Neural crest cell (in vitro differentiated cells): ENCODE measurements at places on chromosomes 6 and 20.

- no peak for DNase-seq
Observed at GRCh38 chr6:108714766-108715414, 133.3 kb upstream of the ARMC2 start.

GRCh38 chr6:86285876-86286275 lies 643.2 kb upstream of the SYNCRIP start:
- no peak for DNase-seq

- DNase-seq: peak; percentile 56
Observed at GRCh38 chr6:27495386-27496135, 22.7 kb upstream of the ZNF184 start.

- DNase-seq: no peak
Observed at GRCh38 chr20:57244221-57244585, 22.2 kb downstream of the BMP7 start.

- DNase-seq: no peak
Observed at GRCh38 chr6:11971154-11971553, 41.0 kb upstream of the HIVEP1 start.

DNA sequence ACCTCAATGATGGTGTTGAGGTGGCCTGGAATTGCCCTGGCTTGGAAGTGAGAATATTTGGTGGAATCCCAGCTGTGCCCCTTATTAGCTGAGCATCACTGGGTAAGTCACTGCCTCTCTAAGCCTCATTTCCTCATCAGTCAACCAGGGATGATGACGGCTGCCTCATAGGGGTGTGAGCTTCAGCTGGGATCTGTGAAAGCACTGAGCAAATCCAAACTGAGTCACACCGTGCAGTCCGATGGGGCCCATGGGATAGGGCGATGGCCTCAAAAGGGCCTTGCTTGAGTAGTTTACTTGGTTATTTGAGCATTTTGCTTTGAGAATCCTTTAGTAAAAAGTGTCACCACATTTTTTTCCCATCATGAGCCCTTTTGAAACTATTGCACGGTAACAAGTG lies 1.1 kb downstream of the SLC22A1 start:
- DNase-seq: no peak

DNA sequence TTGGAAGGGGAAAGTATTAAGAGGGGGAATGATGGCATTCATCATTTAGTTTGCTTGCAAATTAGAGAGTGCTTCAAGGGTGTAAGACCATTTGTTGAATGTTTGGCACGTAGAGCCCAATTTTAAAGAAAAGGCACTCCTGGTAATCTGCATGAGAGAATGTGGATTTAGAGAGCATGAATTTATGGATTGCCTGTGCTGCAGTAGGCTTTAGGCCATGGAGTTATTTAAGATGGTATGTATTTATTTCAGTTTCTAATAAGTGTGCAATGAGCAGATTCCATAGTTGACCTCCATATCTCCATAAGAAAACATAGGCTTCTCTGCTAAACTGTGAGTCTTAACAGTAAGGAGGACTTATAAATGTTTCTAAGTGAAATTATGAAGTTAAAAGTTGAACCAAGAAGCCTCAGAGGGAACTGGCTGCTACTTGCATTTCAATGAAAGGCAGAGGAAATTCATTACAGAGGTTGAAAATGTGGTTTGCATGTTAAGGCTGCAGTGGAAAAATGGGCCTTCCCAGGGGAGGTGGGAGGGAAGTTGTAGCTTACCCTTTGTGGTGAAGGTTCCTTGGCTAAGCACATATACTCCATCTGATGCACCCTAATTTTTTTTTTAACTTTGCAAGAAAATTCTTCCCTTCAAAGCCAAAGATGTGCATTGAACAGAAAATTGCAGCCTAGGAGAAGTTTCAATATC lies 134.2 kb downstream of the CARMIL1 start:
- DNase-seq: no peak

GRCh38 chr20:51541189-51542032 lies 1.1 kb downstream of the NFATC2 start:
- no peak for DNase-seq

DNA sequence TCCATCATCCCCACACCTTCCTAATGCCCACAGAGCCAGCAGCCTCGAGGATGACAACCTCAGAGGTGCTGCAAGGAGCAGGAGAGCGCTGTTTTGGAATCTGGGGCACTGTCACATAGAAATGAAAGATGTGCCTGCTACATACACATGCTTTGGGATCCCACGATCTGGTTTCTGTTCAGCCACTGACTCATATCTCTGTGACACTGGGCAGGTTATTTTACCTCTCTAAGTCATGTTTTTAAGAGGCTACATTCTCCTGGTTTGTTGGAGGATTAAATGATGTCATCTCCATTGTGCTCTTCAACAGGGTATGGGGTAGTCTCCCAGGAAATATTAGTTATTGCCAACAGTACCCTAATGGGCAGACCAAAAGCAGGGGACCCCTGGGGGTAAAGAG lies 32.6 kb upstream of the TAB2 start:
- DNase-seq: no peak

DNA sequence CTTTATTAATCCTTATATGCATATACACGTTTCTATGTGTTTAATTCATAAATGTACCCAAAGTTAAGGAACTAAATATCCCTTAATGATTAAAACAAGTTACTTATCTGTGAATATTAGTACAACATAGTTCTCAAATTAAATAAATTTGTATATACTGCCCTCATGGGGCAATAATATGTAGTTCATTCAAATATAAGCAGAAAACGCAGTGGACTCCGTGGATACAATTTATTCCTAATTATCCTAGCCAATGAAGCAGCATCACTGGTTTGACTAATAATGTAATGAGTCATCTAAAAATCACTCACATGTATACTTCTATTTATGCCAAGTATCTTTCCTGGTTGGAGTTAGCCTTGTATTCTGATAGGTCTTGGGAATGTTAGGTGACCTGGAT lies 111.6 kb downstream of the TBC1D32 start:
- no peak for DNase-seq

DNA sequence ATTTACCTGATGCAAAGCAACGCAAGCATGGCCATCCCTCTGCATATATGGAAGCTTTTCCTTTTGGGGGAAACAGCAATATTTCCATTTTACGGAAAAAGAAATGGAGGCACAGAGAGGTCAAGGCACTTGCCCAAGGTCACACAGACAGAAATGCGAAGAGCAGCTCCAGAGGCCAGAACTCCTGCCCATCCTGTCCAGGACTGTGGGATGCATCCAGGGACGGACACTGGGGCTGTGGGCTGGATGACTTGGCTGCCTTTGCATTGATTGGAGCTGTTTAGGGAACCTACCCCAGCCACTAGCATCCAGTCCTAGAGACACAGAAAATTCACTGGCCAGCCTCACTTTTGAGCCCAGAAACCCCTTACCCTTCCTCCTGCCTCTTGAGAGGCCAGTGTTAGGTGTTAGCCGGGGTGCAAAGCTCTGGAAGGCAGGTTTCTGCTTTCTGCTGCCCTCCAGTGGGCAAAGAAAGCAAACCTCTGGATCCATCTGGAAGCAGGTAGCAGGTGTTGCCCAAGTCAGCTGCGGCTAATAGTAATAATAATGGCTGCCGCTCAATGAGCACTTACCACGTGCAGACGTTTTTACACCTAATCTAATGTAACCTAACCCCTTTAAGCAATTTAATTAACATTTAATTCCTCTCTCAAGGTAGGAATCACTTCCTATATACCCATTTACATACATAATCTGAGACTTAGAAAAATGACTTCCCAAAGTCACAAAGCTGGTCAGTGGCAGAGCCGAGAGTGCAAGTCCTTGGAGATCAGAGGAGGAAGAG lies 31.7 kb upstream of the CCN5 start:
- peak; percentile 44 for DNase-seq

DNA sequence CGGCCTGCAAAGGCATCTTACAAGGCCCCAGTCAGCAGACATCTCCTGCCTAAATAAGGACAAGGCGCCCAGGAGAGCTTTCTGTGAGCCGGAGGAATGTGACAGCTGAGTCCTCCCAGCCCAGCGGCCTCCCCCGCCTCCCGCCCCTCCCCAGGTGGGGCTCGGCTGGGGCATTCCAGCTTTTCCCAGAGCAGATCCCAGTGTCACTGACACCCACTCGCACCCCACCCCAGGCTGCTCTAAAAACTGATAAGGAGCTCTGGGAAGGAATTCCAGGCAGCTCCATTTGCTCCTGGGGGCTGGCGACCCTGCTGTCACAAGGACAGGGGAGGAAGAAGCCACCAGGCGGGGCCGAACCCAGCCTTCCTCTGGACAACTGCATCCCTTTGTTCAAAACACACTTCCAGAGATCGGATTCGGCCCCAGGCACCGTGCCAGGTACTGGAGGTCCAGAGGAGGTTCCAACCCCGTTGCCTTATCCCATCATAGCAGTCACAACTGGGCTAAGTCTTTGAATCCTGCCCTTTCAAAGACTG lies 49.7 kb downstream of the JPH2 start:
- DNase-seq: no peak

GRCh38 chr6:130381459-130382380 lies 15.9 kb downstream of the TMEM200A start:
- DNase-seq: no peak

- DNase-seq: no peak
Observed at GRCh38 chr6:167560673-167561569, 236.0 kb downstream of the TTLL2 start.

DNA sequence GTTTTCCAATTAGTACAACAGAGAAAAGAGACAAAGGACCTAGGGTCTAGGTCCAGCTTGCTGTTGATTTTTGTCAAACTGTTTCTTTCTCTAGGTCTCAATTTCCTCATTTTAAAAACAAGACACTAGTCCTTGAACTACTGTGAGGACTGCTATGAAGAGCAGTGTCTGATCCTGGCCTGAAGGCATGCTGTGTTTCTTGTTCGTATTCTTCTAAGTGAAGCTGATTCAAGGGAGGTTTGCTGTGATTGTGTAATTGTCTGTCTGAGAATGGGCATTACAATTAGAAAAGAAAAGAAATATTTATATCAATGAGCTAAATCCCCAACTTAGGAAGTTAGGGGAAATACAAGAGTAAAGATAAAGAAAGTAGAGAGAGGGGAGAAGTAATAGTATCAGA lies 228.2 kb upstream of the SUPT3H start:
- DNase-seq: no peak

GRCh38 chr6:7261032-7261841 lies 51.8 kb downstream of the SSR1 start:
- DNase-seq: peak; percentile 78

DNA sequence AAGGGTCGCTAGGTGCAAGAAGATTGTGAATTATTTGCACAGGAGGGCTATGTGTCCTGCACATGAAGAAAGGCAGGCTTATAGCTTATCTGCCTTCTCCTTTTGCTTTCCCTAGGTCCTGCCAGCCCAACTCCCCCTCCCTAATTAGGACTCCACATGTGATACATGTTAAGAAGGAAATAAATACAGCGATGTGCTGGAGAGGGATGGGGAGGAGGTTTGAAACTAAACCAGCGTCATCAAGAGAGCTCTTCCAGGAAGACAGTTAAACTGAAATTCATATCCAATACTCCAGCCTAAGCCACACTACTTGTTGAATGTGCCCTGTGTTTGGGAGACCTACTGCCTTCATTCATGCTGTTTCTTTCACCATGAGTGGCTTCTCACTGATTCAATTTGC lies 34.9 kb upstream of the UTRN start:
- no peak for DNase-seq

DNA sequence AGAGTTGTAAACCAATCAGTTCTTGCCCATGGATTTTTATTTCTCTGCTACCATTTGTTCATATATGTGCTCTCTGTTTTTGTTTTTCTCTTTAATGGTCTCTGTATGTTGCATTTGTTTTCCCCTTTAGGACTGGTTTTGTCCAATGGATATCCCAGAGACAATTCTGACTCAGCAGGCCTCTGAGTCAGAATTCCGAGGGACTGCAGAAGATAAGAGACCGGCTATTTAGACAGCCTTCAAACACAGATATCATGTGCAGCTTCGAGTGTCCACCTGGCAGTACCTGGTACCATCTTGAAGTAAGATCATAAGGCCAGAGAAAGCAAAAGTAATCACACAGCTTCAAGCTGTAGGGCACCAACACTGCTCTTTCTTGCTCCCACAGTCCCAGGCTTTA lies 125.5 kb downstream of the ELOVL4 start:
- no peak for DNase-seq

GRCh38 chr6:5490501-5491069 lies 229.3 kb downstream of the FARS2 start:
- DNase-seq: no peak

DNA sequence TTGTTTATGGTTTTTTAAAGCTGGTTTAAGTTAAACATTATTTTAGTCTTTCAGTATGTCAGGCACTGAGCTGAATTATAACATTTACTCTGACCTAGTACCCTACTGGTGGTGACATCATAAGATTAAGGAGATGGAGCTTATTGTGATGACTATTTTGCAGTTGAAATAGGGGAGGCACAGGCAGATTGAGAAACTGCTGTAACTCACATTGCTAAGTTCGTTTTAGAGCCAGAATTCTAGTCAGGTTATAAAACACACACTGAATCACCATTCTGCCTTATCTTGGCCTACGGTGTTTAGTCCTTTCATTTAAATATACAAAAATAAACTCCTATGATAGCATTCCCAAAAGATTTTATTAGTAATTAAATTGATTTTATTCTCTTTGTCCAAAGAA lies 584.1 kb downstream of the TFAP2A start:
- DNase-seq: no peak

- DNase-seq: no peak
Observed at GRCh38 chr20:46939031-46939965, 44.7 kb downstream of the EYA2 start.

- peak; percentile 37 for DNase-seq
Observed at GRCh38 chr20:63071541-63072181, 64.9 kb upstream of the BHLHE23 start.

DNA sequence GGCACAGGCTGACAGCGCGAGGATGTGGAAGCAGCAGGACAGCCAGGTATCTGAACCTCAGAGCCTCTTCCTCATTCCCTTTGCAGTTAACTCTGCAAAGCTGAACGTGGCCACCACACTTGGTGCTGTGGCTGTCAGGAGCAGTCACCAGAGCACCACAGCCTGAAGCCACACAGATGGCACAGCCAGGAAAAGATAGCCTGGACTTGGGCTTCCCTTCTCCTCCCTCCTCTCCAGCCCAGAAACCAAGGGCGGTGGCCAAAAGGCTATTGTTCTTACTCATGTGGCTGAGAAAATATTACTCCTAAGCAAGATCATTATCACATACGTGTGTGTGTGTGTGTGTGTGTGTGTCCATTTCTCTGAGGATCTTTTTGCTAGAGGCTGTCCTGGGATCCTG lies 39.8 kb downstream of the CD164 start:
- DNase-seq: no peak

DNA sequence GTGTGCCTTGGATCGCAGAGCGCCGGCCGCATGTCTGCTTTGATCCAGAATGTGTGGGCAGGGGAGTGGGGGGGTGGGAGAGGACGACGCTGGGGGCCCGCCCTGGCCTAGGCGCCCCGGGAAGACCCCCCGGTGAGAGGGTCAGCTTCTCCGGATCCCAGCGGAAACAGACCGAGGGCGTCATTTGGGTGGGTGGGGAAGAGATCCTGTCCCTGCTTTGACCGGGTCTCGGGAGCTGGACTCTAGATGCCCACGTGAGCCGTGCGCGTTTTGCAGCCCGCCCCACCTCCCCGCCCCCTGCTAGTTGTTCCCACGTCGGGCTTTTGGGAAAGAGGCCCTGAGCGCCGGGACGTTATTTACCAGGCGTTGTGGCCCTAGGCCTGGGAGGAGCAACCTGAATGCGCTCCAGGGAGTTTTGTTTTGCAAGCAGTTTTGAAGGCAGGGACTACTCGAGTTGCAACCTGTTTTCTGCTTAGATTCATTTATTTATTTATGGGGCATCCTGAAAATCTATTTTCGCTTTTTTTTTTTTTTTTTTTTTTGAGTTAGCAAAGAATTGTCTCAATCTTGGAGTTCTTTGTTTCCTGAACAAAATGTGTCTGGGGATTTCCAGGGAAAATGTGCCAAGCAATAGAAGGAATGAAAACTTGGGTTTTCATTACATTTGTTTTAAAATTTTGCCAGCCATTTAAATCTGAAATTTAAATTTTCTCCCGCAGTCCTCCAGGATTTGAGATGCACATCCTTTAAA lies 1.6 kb downstream of the DSP start:
- peak; percentile 14 for DNase-seq
